ENCODE measurements at places on chromosomes 2 and 18.

GRCh38 chr18:67108894-67109293 lies 407.6 kb downstream of the DSEL start:
- H3K27me3 ChIP-seq: no peaks in the 10 kb centered on the region
- no peak for DNase-seq
- H3K36me3 ChIP-seq: no peaks in the 10 kb centered on the region
- no peak overlapping the region for H3K4me3 ChIP-seq
- H3K4me1 ChIP-seq: no peaks in the 10 kb centered on the region

DNA sequence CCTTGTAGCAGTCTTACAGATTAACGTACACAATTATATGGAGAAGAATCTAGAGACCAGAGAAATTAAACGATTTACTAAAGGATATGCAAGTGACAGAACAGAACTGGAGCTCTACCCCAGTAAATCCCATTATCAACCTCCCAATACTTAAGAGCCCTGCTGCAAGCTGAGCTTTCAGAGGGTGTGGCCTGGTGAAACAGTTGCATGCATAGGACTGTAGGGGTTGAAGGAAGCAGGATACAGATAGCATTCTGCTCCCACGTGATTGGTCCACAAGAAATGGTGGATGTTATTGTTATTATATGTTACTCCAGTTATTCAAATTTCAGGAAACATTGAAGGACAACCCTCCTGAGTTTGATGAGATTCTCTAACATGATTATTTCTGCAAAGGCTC lies 210.8 kb upstream of the THUMPD2 start:
- no peak for DNase-seq
- H3K27ac ChIP-seq: no peak overlapping the region
- H3K36me3 ChIP-seq: no peaks in the 10 kb centered on the region
- H3K4me1 ChIP-seq: no peaks in the 10 kb centered on the region
- no peak overlapping the region for H3K4me3 ChIP-seq
- H3K27me3 ChIP-seq: no peaks in the 10 kb centered on the region

DNA sequence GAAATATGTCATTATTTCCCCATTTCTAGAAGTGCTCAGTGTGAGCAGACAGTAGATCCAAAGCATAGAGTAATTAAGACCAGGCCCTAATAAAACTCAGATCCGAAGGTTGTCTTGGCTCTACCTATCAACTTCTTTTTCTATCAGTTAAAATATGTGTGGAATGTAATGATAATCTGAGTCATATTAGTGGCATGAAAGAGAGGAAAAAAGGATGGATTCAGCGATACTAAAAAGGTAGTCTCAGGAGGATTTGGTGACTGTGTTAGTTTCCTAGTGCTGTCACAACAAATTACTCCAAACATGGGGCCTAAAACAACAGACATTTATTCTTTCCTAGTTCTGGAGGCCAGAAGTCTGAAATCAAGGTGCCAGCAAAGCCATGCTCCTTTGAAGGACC lies 103.7 kb upstream of the NABP1 start:
- no peak overlapping the region for H3K4me3 ChIP-seq
- H3K4me1 ChIP-seq: peaks cover 12% of the 10 kb centered on the region
- no peak overlapping the region for H3K27ac ChIP-seq
- no peaks in the 10 kb centered on the region for H3K27me3 ChIP-seq
- no peak for DNase-seq

GRCh38 chr2:24972315-24972961 lies 683 bp upstream of the DNAJC27 start:
- peaks cover 8% of the 10 kb centered on the region for H3K4me1 ChIP-seq
- DNase-seq: peak; percentile 43

GRCh38 chr2:203418271-203418670 lies 90.1 kb downstream of the ABI2 start:
- no peak overlapping the region for H3K4me3 ChIP-seq
- H3K36me3 ChIP-seq: peaks cover 39% of the 10 kb centered on the region
- H3K27ac ChIP-seq: no peak overlapping the region

DNA sequence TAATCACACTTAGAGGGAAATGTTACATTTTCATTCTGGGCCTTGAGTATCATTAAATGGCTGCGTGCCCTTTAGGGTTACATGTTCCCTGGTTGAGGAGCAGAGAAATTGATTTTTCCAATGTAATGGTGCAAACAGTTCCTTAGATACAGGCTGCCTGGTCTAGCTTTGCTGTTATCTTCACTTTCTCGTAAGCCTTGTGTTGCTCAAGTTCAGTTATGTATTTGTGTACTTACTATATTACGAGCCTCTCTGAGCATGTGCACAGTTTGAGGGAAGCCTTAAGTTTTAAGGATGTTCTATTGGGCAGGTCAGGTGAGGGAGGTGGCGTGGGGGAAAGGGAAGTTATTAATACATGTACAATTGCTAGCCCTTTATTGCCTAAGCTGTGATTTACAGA lies 23.7 kb downstream of the CEP192 start:
- H3K4me3 ChIP-seq: no peak overlapping the region
- no peak overlapping the region for H3K27ac ChIP-seq
- H3K27me3 ChIP-seq: no peaks in the 10 kb centered on the region
- no peak for DNase-seq

DNA sequence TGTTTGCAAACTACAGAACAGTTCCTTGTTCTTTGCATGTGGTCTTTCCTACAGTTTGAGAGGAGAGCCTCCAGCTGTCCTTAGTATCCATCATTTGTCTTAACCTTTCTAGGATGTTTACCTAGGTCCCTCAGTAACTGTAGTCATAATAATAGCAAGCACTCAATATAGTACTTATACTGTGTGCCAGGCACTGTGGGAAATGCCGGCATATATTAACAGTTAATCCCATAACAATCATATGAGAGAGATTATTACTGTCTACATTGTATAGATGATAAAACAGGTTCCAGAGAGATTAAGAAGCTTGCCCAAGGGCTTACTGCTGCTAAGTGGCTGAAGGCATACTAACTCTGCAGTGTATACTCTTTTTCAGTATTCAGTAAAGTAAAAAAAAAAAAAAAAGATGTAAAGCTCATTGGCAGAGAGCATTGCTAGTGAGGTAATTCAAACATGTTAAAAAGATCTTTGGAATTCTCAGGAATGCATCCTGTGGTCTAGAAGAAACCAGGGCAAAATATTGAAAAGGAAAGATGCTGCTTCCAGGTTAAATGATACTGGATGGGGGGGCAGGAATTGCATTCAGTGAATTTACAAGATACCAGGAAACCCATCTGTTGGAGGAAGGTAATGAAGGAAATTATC lies 72.3 kb downstream of the SPTBN1 start:
- H3K4me1 ChIP-seq: peaks cover 8% of the 10 kb centered on the region
- no peak for DNase-seq
- H3K27me3 ChIP-seq: no peaks in the 10 kb centered on the region
- no peak overlapping the region for H3K27ac ChIP-seq
- no peak overlapping the region for H3K4me3 ChIP-seq
- no peaks in the 10 kb centered on the region for H3K36me3 ChIP-seq

- H3K27me3 ChIP-seq: no peaks in the 10 kb centered on the region
- H3K27ac ChIP-seq: no peak overlapping the region
- H3K4me3 ChIP-seq: no peak overlapping the region
- DNase-seq: no peak
Observed at GRCh38 chr18:74897971-74898657, 300.4 kb downstream of the ZNF407 start.

DNA sequence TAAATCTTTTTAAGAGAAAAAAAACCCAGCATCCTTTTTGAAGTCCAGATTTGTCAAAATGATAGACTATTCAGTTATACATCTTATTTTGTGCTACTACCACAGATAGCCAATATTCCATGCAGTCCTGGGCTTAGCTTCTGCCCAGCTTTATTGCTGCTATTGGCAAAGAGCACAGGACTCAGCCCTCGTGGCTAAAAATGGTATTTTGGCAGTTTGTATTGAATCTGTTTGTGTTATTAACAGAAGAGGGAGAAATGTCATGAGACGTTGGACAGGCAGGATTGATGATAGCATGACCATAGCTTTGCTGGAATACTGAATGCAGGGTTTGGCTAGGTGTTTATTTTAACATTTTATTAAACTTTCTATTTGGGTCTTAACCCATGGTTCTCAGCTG lies 19.4 kb downstream of the ELAC1 start:
- H3K4me3 ChIP-seq: no peak overlapping the region
- H3K27me3 ChIP-seq: no peaks in the 10 kb centered on the region
- no peak overlapping the region for H3K27ac ChIP-seq
- DNase-seq: no peak
- H3K4me1 ChIP-seq: peaks cover 2% of the 10 kb centered on the region

- peaks cover 70% of the 10 kb centered on the region for H3K36me3 ChIP-seq
- H3K27me3 ChIP-seq: no peaks in the 10 kb centered on the region
- peaks cover 6% of the 10 kb centered on the region for H3K4me1 ChIP-seq
- DNase-seq: no peak
- no peak overlapping the region for H3K27ac ChIP-seq
- H3K4me3 ChIP-seq: no peak overlapping the region
Observed at GRCh38 chr2:84442888-84443287, 16.2 kb downstream of the SUCLG1 start.

DNA sequence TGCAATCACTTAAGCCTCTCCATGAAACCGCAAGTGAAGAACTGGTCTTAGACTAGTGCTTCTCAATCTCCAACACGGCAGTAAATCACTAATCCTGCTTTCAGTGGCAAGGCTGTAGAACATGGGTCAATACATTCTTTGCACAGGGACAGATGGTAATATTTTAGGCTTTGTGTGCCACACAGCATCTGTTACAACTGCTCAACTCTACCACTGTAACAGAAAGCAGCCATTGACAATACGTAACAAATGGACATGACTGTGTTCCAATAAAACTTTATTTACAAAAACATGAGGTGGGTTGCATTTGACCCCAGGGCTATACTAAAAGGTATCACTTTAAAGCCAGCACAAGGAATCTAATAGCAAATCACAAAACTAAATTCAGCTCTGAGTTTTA lies 51.1 kb downstream of the RNF152 start:
- no peak overlapping the region for H3K4me3 ChIP-seq
- DNase-seq: no peak
- no peaks in the 10 kb centered on the region for H3K4me1 ChIP-seq
- H3K27me3 ChIP-seq: peaks cover 13% of the 10 kb centered on the region
- H3K27ac ChIP-seq: no peak overlapping the region
- H3K36me3 ChIP-seq: no peaks in the 10 kb centered on the region

GRCh38 chr2:209097168-209097567 lies 326.7 kb upstream of the MAP2 start:
- H3K27ac ChIP-seq: no peak overlapping the region
- H3K4me1 ChIP-seq: no peaks in the 10 kb centered on the region
- DNase-seq: no peak
- no peaks in the 10 kb centered on the region for H3K36me3 ChIP-seq
- no peaks in the 10 kb centered on the region for H3K27me3 ChIP-seq

DNA sequence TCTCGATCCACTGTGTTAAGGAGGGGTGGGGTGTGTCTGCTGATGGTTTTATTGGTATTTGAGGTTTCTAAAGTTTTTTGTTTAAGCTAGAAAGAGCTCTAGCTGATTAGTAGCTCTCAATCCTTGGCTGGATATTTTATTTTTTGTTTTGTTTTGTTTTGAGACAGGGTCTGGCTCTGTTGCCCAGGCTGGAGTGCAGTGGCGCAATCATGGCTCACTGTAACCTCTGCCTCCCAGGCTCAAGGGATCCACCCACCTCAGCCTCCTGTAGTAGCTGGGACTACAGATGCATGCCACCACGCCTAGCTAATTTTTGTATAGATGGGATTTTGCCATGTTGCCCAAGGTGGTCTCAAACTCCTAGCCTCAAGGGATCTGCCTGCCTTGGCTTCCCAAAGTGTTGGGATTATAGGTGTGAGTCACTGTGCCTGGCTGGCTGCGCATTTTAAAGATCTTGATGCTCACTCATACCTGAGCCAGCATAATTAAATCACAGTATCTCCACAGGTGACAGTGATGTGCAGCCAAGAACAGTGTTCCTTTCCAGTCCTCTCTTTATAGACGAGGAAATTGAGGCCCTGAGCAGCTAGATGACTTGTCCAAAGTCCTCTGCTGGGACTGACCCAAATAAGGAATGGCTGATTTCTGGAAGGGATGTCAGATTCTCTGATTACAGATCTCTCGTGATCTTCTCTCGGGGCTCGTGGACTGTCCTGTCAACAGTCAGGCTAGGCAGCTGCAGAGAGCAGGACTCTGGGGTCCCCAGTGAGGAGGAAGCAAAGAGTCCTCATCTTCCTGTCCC lies 44.5 kb downstream of the SPTBN1 start:
- no peaks in the 10 kb centered on the region for H3K36me3 ChIP-seq
- no peaks in the 10 kb centered on the region for H3K27me3 ChIP-seq
- DNase-seq: no peak
- H3K27ac ChIP-seq: no peak overlapping the region
- peaks cover 4% of the 10 kb centered on the region for H3K4me1 ChIP-seq

DNA sequence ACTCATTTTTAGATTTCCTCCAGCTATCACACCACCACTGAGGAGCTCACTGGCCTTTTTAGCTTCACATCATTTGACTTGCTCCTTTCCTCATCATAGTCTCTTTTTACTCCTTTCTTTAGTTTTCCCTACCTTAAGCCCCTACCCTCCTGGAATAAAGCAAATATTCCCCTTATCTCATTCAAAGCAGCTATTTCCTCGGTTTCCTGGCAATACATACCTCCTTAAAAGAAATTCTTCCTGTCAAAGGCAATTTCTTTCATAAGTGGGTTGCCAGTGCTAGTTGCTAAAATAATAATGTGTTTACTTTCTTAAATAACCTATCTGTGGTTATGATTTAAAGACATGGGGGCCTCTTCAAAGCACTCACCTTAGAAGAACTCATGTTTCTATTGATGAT lies 359.3 kb downstream of the GALNT13 start:
- H3K4me1 ChIP-seq: no peaks in the 10 kb centered on the region
- H3K27ac ChIP-seq: no peak overlapping the region
- H3K4me3 ChIP-seq: no peak overlapping the region

GRCh38 chr18:3246635-3247239 lies 864 bp upstream of the MYL12A start:
- peaks cover 20% of the 10 kb centered on the region for H3K36me3 ChIP-seq
- DNase-seq: peak; percentile 11
- no peaks in the 10 kb centered on the region for H3K27me3 ChIP-seq
- H3K4me3 ChIP-seq: peak overlapping the region; percentile 93
- H3K27ac ChIP-seq: peak overlapping the region; percentile 96

GRCh38 chr2:160073284-160073888 lies 11.0 kb upstream of the PLA2R1 start:
- H3K27me3 ChIP-seq: peaks cover 5% of the 10 kb centered on the region
- H3K4me3 ChIP-seq: no peak overlapping the region
- no peaks in the 10 kb centered on the region for H3K4me1 ChIP-seq
- H3K27ac ChIP-seq: no peak overlapping the region
- no peaks in the 10 kb centered on the region for H3K36me3 ChIP-seq

GRCh38 chr2:120247851-120248250 lies 4.8 kb upstream of the RALB start:
- peaks cover 2% of the 10 kb centered on the region for H3K36me3 ChIP-seq
- no peak for DNase-seq
- H3K4me3 ChIP-seq: no peak overlapping the region
- H3K27me3 ChIP-seq: peaks cover 5% of the 10 kb centered on the region

- no peaks in the 10 kb centered on the region for H3K27me3 ChIP-seq
- no peaks in the 10 kb centered on the region for H3K4me1 ChIP-seq
- no peak for DNase-seq
- peaks cover 3% of the 10 kb centered on the region for H3K36me3 ChIP-seq
- H3K4me3 ChIP-seq: no peak overlapping the region
Observed at GRCh38 chr2:183232161-183232865, 108.1 kb downstream of the NUP35 start.

GRCh38 chr2:163808406-163808805 lies 72.6 kb upstream of the FIGN start:
- no peak overlapping the region for H3K4me3 ChIP-seq
- no peaks in the 10 kb centered on the region for H3K27me3 ChIP-seq
- no peak for DNase-seq
- no peaks in the 10 kb centered on the region for H3K36me3 ChIP-seq
- H3K27ac ChIP-seq: no peak overlapping the region

GRCh38 chr2:21363364-21363763 lies 239.6 kb downstream of the TDRD15 start:
- no peak overlapping the region for H3K4me3 ChIP-seq
- DNase-seq: no peak
- no peaks in the 10 kb centered on the region for H3K27me3 ChIP-seq
- H3K27ac ChIP-seq: no peak overlapping the region
- no peaks in the 10 kb centered on the region for H3K36me3 ChIP-seq
- H3K4me1 ChIP-seq: no peaks in the 10 kb centered on the region
